Fibroblast of the conjunctiva (primary cell): ENCODE measurements at places on chromosomes 2 and 18.

DNA sequence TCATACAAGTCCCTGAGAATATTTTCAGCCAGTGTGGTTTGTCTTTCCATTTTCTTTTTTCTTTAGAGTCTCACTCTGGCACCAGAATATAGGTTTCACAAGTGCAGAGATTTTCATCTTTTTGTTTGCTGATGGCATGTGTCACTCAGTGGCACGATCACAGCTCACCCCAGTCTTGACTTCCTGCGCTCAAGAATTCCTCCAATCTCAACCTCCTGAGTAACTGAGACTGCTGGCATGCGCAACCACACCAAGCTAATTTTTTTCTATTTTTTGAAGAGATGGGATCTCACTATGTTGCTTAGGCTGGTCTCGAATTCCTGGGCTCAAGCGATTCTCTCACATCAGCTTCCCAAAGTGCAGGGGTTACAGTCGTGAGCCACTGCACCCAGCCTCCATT, 23.9 kb downstream of the NBEAL1 start:
- no peak for DNase-seq

- DNase-seq: no peak
These were observed 208.2 kb downstream of the SH3RF3 start for GRCh38 chr2:109337221-109337620.

DNA sequence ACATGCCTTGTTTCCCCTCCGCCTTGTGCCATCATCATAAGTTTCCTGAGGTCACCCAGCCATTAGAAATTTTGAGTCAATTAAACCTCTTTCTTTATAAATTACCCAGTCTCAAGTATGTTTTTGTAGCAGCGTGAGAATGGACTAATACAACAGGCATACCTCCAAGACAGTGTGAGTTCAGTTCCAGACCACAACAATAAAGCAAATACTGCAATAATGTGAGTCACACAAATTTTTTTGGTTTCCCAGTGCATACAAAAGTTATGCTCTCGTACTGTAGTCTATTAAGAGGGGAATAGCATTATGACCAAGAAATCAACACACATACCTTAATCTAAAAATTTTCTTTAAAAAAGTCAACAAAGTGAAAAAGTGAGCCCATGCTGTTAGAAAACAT, 217.2 kb downstream of the NR4A2 start:
- no peak for DNase-seq

GRCh38 chr2:222024932-222025880, 273.6 kb downstream of the PAX3 start:
- peak; percentile 30 for DNase-seq

GRCh38 chr2:237429753-237430152, 15.8 kb upstream of the COL6A3 start:
- DNase-seq: no peak

DNA sequence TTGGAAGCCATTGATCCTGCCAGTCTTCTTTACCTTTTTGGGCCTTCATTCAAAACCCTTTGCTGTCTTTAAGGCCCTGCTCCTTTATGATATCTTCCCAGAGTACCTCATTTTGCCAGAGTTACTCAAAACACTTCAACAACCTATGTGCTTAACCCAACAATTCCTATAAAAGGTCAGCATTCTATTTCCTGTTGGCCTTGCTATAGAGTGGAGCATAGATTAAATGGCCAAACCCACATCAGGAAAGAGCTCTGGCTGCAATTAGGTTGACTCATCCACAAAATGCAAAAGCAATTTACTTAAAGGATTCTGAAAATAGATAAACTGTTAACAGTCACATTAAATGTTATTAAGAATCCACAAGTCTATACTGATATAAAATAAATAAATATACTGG, 21.2 kb downstream of the MRPL33 start:
- no peak for DNase-seq

GRCh38 chr2:236969767-236970655, 115.7 kb upstream of the COPS8 start:
- no peak for DNase-seq

- DNase-seq: no peak
These were observed 68.9 kb upstream of the CBLN2 start for GRCh38 chr18:72612894-72613533.

DNA sequence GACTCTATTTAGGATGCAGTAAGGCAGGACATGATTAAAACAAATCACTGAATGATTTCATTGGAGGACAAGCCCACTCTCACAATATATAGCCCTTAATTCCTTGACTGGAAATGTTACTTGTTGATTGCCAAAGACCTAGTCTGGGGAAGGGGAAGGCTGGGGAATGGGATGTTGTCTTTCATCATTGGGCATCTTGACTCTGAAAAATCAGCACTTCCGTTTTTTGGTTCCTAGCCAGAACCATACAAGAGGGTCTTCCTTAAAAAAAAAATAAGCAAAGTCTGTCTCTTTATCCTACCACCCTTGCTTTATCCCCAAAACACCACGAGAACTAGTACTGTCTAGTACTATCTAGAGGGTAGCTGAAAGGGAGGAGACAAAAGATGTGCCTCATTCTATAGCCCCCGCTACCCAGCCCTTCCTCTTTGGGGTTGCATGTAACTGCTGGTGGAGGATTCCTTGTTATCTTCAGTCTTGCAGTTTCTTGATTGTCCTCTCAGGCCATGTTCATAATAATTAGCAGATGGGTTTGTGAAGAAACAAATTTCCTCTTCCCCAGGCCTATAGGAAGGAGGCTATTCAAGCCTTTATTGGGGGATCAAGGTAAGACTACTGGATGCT, 55.8 kb downstream of the NEMP2 start:
- no peak for DNase-seq

DNA sequence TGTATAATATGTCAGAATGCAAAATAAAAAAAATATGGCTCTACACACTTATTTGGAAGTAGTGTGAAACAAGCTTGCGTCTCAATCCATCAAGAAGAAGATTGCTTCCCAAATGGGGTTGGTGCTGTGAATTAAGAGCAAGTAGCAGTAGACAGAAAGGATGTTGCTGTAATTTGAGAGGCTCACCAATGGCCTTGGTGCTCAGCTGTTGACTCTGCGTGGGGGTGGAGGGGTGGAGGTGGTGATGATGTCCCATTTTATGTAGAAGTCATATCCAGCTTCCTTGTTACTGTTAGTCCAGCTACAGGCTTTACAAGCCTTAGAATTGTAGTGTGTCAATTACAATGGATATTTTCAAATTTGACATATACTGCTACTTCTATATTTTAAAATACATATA, 223.4 kb upstream of the RND3 start:
- no peak for DNase-seq

DNA sequence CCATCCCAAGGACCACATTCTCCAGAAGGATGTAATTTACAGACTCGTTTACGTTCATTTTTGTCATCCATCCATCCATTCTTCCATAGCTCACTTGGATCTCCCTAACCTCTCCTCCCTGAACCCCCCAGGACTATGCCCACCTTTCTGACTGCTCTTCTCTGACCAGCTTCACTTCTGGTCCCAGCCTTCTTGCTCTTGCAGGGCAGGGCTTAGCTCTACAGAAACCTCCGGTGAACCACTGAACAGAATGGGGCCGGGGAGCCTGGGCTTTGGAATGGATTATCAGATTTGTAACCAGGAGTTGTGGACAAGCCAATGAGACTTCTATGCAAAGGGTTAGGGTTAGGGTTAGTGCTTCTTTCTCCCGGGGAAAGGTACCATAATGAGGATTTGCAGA, 95.0 kb downstream of the TGFA start:
- DNase-seq: no peak

DNA sequence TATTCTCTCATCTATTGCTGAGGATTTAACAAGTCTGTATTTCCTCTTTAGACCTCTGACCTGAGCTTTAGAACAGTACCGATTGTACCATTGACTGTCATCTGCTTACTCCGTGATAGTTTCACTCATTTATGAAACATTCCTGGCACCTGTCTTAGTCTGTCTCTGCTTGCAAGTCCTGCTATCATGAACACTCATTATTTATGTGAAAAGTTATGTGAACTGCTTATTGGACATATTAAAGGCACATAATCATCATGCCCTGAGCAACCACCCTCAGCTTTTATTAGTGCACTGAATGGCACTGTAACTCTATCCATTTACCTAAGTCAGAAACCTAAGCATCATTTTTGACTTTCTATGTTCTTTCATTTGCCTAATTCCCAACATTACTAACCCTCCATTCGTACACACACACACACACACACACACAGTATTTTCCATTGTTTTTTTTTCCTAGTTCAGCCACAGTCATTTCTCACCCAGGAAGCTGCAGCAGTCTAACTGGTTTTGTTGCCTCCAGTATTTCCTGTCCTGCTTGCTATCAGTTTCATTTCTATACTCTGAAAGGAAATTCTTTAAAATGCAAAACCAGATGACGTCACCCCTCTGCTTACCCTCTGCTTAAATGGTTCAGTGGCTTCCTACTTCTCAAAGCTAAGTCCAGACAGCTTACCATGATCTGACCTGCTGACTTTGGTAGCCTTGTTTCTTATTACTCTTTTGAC, 146.1 kb downstream of the HAUS1 start:
- peak; percentile 24 for DNase-seq

GRCh38 chr2:178101321-178102079, 10.7 kb upstream of the RBM45 start:
- DNase-seq: no peak

- DNase-seq: peak; percentile 83
These were observed 33.4 kb downstream of the UGP2 start for GRCh38 chr2:63875131-63875527.

DNA sequence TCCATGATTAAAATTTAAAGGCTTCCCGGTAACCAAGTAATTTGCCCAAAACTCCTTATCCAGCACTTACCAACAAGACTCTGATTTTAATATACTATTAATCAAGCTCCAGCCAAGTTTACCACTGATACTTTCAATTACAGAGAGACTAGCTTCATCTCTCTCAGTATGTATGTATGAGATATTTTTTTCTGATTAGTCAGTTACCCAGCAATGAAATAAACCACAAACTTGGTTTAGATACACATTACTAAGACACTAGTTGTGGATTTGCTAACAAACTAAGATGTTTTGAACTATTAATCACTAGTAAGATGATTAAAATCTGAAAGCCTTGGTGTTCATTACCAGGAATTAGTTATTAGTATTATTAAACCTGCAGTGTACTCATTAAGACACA, 1272.2 kb upstream of the ACVR2A start:
- DNase-seq: no peak

- no peak for DNase-seq
These were observed 20.4 kb upstream of the NR4A2 start for GRCh38 chr2:156352911-156353310.

GRCh38 chr2:150762571-150762970, 275.1 kb upstream of the RND3 start:
- DNase-seq: no peak

DNA sequence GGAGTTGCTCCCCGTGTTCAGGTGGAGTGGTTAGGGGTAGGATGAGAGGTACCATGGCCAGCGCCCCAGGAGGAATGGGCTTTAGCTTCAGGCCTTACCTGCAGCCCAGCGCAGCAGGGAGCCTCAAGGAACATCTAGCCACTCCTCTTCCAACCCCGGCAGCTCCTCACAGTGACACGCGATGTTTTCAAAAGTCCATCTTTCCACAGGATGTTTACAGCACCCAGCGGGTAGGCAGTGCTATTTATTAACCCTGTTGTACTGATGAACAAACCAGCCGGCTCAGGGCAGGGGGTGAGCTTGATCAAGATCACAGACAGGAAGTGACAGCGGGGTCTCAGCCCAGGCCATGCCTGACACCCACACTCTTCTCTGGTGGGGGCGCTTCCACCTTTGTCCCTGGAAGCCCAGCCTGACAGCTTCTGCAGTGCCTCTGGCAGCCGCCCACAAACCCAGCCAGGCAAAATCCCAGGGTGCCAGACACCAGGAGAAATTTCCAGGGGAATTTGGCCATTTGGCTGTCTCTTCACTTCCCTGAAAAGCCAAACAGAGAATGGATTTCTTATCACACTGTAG, 18.4 kb upstream of the PRLH start:
- no peak for DNase-seq

DNA sequence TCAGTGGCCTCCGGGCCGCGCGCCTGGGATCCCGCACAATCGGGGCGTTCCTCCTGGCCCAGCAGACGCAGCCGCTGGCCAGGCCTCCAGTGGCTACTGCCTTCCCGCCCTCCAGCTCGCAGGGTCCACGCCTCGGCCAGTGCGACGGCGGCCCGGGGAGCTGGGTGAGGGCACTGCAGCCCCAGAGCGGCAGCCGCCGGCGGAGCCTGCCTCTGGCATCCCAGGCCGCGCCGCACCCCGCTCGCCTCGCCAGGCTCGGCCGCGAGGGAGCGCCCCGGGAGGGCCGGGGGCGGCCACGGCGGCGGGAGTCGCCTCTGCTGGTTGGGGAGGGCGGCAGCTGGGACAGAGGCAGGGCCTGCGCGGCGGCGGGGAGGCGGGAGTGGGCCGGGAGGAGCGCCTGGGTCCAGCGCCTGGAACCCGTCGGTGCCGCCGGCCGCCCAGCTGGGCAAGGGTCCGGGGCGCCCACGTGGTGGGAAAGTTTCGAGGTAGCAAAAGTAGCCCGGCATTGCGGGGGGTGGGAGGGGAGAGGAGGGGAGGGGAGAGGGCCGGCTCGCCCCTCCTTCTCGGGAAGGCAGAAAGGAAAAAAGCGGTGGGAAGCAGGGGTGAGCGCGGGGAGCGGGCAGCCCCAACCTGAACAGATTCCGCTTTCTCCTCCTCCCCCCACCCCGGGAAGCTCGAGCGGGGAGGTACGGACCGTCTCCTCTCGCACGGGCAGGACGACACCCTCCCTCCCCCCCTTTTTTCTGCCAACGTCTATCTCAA, 1.5 kb upstream of the INHBB start:
- DNase-seq: no peak

GRCh38 chr2:238688193-238689153, 159.4 kb upstream of the TWIST2 start:
- no peak for DNase-seq

DNA sequence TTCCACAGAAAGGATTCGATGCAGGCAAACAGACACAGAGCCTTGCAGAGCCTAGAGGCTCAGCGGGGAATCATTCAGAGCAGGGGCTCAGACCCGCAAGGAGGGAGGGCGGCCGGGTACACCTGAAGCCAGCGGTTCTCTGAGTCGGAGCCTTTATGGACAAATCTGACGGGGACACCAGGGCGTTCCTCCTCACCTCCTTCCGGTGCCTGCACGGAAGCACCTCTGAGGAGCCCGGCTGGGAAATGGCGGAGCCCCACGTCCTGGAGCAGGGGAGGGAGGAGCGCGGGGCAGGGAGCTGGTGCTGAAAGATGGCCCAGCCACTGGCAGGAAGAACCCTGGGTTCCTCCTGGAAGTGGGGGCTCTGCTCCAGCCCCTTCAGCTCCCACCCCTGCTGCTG, 193.5 kb upstream of the ALKAL2 start:
- no peak for DNase-seq

DNA sequence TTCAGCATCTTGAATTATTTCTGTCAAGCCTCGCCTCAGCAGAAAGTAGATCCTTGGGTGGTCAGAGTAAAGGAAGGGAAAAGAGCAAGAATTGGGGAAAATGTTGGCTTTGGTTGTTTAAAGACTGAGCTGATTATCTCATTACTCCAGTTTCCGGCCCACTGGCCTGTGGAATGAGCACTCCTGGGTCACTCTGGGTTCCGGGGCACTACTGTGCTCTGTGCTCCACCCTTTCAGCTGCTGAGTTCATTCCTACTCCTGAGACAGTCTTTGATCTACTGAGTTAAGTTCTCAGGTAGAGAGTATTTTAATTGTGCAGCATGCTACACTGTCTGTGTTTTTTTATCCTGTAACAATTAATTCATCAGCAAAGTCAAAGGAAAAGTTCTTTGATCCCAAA, 427.7 kb downstream of the CDH2 start:
- DNase-seq: no peak
